ENCODE measurements at places on chromosomes 6 and 20. TPM values are rescaled to one million over a fixed set of nuclear protein-coding genes. Genes with fewer than 3 reads are reported as not detected.

Gene UBR2
- polyA plus RNA-seq, result 11.6 TPM

Gene IL20RA
- polyA plus RNA-seq, result not detected

Gene SRMS
- polyA plus RNA-seq, result 0.43 TPM

Gene HLA-F
- 393 TPM for polyA plus RNA-seq

Gene ADAM33
- polyA plus RNA-seq, result not detected

Gene SIRPG
- 3.2 TPM for polyA plus RNA-seq

Gene HRH3
- not detected for polyA plus RNA-seq

Data from IgD-negative memory B cell (primary cell).